WTC11 (cell line): ENCODE measurements at places on chromosomes 16 and 17. TPM values are rescaled to one million over a fixed set of nuclear protein-coding genes. Genes with fewer than 3 reads are reported as not detected.

The GINS2 gene
- 35.5 to 38.4 TPM (median 38.0 TPM) in 3 replicates for total RNA-seq

The TAC4 gene
- total RNA-seq: not detected in 3 replicates

The CYGB gene
- total RNA-seq: 3.6 to 5.3 TPM (median 5.1 TPM) in 3 replicates

The TAOK1 gene
- 86.4 to 87.1 TPM (median 86.5 TPM) in 3 replicates for total RNA-seq

The CPHXL gene
- total RNA-seq: not detected in 3 replicates

The TBC1D3E gene
- not detected in 3 replicates for total RNA-seq

The MYCBPAP gene
- total RNA-seq: 5.7 to 6.9 TPM (median 6.6 TPM) in 3 replicates

The HBA2 gene
- 1.8 to 2.6 TPM (median 2.4 TPM) in 3 replicates for total RNA-seq

The LAT gene
- total RNA-seq: 2.0 to 5.6 TPM (median 3.5 TPM) in 3 replicates

The ZNF598 gene
- 53.9 to 66.4 TPM (median 55.5 TPM) in 3 replicates for total RNA-seq

- peak; percentile 54 for DNase-seq
Observed at GRCh38 chr17:34081269-34081668, 173.8 kb upstream of the CCL2 start.

GRCh38 chr17:19987897-19988296, 10.3 kb upstream of the AKAP10 start:
- no peak for DNase-seq

GRCh38 chr17:41796121-41796895, 9.8 kb upstream of the JUP start:
- no peak for DNase-seq

DNA sequence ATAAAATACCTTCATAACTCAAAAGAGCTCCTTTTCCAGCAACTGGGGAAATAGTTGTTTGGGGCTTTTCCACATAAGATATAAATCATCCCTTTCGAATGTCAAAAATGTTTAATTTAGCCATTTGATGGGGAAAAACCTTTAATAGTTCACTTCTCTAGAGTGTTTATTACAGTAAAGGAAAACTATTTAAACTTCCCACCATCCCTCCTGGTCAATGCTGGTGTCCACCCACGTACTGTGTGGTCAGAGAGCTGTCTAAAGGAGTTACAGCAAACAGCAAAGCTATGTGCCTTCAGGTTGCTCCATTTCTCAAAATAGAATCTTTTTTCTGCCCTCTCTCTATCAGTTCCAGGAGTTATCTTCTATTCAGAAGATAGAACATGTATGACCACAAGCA, 33.5 kb downstream of the KANSL1 start:
- DNase-seq: no peak

GRCh38 chr17:66772148-66772812, 62.6 kb upstream of the CACNG5 start:
- DNase-seq: no peak

GRCh38 chr17:29880031-29880430, 50.0 kb downstream of the SSH2 start:
- DNase-seq: no peak

- DNase-seq: no peak
Observed at GRCh38 chr16:65961476-65962143, 404.9 kb upstream of the CDH5 start.

DNA sequence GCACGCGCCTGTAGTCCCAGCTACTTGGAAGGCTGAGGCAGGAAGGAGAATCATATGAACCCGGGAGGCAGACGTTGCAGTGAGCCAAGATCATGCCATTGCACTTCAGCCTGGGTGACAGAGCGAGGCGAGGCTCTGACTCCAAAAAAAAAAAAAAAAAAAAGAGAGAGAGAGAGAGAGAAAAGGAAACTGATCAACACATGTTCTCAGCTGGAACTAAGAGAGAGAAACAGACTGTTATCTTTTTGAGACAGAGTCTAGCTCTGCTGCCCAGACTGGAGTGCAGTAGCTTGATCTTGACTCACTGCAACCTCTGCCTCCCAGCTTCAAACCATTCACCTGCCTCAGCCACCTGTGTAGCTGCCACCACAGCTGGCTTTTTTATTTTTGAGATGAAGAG, 60.4 kb downstream of the STH start:
- no peak for DNase-seq

GRCh38 chr17:38881600-38882191, 11.8 kb downstream of the LASP1 start:
- no peak for DNase-seq

GRCh38 chr16:71367241-71367976, 8.9 kb downstream of the CALB2 start:
- DNase-seq: peak; percentile 92

GRCh38 chr16:89413811-89414585, 76.4 kb downstream of the ANKRD11 start:
- no peak for DNase-seq

- no peak for DNase-seq
Observed at GRCh38 chr17:17134957-17135333, 71.2 kb downstream of the PLD6 start.

GRCh38 chr16:1279945-1280589, 24.2 kb downstream of the TPSD1 start:
- DNase-seq: no peak

DNA sequence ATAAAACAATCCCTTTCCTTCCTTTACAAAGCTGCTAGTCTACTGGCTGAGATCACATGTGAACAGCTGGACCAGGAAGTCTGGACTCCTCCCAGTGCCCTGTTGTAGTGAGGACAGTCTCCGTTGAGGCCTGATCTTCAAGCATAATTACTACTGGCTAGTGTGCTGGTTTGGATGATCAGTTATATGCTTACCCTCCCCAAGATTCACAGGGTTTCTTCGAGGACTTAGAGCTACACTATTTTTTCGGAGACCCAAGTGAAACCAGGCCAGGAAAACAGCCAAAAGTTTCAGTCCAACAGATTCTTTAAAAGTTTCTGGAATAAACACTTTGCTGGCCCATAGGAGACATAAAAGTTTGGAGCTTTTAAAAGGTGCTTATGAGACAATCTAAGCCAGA, 194.9 kb upstream of the CDH11 start:
- DNase-seq: no peak

GRCh38 chr17:82349287-82349701, 9.8 kb upstream of the TEX19 start:
- no peak for DNase-seq

- DNase-seq: no peak
Observed at GRCh38 chr16:15494236-15494635, 59.8 kb downstream of the BMERB1 start.
